ENCODE measurements at places on chromosomes 6 and 20. TPM values are rescaled to one million over a fixed set of nuclear protein-coding genes. Genes with fewer than 3 reads are reported as not detected.
A peak's percentile ranks its signal among the peaks of the same experiment; 100 is the strongest.

DNA sequence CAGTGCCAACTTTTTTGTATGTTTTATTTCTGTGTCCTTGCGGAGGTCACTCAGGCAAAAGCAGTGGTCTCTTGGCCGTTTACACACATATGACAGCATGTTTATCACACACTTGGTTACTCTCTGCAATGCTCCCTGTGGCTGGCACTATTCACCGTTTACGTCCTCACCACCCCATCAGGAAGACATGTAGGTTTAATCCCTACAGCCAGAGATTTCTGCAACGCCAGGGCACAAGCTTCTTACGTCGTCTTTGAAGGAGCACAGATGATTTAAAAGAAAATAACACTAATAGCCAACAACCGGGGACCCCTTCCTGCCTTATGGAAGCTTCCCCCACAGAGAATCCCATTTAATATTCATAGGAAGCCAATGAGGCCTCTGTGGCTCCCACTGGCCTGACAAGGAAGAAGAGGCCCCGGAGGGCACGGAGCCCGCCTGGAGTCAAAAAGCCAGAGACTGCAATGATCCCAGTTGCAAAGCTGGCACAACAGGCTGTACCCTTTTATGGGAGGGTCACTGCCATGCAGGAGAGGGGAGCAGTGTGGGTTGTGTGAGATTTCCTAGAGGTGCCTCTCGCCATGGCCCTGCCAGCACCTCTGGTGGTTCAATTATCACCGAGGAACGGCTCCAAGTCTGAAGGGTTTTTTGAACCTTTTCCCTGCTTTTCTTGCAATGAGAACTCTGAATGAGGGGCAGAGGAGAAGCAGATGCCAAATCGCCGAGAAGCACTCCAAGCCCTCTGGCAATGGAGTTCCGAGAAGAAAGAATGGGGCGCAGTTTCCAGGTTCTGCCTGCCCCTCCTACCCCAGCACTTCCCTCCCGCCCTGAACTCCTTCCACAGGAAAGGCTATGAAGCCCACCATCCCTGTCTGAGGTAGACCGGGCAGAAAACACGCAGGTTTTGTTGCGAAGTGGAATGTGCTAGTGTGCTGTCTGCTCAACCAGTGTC, 96.2 kb downstream of the THBS2 start:
- peak; percentile 26 for DNase-seq

DNA sequence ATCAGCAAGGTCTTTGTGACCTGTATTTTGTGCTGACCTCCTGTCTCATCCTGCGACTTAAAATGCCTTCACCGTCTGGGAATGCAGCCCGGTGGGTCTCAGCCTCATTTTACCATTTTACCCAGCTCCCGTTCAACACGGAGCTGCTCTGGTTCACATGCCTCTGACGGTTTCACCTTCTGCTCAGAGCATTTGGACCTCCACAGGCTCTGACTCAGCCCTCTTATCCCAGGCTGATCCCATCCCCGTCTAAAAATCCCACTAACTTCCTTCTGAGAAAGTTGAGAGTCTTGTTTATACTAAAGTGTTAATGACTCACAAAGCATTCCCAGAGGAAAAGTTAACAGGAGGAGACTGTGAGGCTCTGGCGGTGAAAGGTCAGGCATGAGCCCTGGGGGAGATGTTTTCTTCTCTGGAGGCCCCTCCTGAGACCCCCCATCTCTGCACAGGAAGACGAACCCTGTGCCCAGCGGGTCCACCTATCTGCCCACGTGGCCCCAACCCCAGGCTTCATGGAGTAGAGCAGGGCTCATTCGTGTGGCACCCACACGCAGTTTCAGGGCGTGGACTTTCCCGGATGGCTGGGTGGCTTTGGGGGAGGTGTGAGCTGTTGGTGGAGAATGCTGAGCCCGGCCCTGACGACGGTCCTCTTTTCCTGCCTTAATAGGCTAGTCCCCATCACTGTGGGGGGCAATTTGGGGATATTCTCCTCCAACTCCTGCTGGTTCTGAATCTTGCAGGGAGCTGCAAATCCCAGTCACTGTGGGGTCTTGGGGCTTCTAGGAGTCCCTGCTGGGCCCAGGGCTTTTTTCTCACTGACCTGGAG, 3.3 kb upstream of the BIRC7 start:
- no peak for DNase-seq

GRCh38 chr20:47196091-47197081, 160.1 kb downstream of the ZMYND8 start:
- peak; percentile 82 for DNase-seq

GRCh38 chr6:30163090-30163917, at the start of gene TRIM15:
Gene TRIM15 (plus strand): TSS chr6:30163546. CDS start chr6:30163685, 139 bp downstream.
- DNase-seq: no peak

- DNase-seq: no peak
Observed at GRCh38 chr20:39800548-39800947, 838.4 kb downstream of the DHX35 start.

Gene PRR18
- 0.29 TPM for polyA plus RNA-seq

- DNase-seq: no peak
Observed at GRCh38 chr20:40663991-40664880, 24.8 kb downstream of the MAFB start.

DNA sequence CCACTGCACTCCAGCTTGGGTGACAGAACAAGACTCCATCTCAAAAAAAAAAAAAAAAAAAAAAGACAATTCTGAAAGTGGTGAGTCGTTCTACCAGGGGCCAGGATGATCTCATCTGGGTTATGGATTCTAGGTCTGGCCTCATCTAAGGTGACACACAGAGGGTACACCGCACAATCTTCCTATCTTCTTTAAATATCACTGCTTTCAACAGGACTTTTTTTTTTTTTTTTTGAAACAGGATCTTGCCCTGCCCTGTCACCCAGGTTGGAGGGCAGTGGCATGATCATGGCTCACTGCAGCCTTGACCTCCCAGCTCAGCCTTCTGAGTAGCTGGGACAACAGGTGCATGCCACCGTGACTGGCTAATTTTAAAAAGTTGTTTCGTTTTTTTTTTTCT, 67.7 kb downstream of the SLC16A10 start:
- DNase-seq: no peak

Gene ORC3
- 8.9 TPM for polyA plus RNA-seq
